ENCODE measurements at places on chromosomes 11 and 22.
A peak's percentile ranks its signal among the peaks of the same experiment; 100 is the strongest.

GRCh38 chr11:28924004-28924403, 815.8 kb downstream of the METTL15 start:
- DNase-seq: no peak

DNA sequence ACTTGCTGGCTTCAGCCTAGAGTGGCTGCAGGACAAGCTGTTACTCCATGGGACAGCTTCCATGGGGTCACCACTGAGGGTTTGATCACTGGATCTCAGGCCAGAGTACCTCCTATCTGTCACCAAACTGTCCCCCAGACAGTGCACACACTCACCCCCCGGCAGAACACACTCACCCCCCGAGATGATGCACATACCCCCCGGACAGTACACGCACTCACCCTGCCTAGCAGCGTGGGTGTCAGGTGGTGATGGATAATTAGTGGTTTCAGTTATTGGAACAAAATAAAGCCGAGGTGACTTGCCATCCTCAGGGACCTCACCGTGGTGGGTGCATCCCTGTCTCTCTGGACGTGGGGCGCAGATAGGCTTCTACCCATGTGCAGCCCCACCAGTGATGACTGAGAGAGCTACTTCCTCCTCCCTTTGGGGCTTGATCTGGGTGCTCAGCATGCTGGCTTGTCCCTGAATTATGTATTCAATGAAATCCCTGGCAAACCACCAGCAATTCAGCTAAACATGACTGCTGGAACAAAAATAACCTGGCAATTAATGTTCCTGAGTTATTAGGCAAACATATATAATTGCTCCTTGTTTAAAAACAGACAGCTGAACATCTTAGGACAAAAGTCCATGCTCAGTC, 18.9 kb downstream of the TANGO2 start:
- no peak for DNase-seq

GRCh38 chr11:128548649-128549255, 38.6 kb downstream of the ETS1 start:
- DNase-seq: no peak

DNA sequence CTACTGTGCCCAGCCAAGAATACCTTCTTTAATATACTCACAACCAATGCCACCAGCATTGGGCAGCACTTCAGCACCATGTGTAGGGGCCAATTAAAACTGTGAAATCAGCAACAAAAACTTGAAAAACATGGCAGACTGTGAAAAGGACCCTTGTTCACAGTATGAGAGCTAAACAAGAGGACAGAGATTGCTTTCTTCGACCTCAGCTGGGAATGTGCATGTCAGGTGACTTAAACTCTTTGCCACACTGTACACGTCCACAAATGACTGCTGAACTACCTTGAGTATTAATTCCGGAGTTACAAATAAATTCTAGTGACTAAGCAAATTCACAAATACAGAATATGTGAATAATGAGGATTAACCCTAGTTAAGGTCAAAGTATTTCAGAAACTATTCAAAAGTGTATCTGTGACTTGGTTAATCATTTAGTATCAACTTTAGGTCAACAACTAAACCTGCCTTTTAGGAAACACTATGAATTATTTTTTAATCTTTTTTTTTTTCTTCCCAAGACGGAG, 33.0 kb downstream of the DDX6 start:
- no peak for DNase-seq

GRCh38 chr22:29524442-29525191, 28.9 kb downstream of the THOC5 start:
- DNase-seq: peak; percentile 56

DNA sequence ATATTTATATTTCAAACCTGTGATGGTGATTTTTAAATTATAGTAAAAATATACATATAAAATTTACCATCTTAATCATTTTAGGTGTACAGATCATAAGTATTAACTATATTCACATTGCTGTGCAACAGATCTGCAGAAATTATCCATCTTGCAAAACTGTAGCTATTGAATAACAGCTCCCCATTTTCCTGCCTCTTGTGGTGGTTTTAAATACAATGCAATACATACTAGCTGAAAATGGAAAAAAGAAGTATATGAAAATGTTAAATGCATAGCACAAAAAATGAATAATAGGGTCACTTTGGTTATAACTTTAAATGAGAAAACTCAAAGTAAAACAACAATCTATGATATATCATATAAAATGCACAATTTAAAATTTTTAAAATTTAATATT, 130.9 kb upstream of the VPREB1 start:
- DNase-seq: no peak

- no peak for DNase-seq
Observed at GRCh38 chr11:12280199-12280837, 97.1 kb upstream of the PARVA start.

DNA sequence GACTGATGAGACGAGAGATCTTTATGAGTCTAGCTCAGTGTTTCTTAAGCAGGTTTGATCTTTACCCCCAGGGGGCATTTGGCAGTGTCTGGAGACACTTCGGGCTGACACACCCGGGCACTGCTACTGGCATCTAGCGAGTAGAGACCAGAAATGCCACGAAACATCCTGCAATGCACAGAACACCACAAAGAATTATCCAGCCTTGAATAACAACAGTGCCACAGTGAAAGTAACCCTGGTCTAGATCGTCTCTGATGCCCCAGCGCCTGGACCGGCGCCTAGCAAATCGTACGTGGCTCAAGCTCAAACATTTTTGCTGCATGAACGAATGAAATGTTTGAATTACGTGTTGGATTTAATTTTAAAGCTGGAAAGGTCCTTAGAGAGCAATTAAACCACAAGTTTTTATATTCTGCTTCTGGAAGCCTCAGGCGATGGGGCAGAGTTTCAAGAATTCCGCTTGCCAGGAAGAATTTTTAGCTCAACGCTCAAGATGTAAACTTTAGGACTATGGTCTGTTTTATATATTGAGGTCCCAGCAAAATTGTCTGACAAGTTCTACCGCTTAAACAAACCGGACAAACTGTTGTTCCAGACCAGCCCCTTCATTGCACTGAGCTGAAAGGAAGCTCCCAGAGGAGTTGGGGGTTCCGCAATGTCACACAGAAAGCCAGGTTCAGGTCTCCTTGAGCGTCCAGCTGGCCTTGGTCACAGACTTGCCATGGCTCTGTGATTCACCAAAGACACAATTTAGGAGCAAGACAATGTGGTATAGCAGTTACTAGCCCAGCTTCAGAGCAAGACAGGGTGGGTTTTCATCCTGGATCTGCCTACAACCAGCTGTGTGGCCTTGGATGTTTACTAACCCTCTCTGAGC, 44.2 kb upstream of the SMTN start:
- DNase-seq: no peak

DNA sequence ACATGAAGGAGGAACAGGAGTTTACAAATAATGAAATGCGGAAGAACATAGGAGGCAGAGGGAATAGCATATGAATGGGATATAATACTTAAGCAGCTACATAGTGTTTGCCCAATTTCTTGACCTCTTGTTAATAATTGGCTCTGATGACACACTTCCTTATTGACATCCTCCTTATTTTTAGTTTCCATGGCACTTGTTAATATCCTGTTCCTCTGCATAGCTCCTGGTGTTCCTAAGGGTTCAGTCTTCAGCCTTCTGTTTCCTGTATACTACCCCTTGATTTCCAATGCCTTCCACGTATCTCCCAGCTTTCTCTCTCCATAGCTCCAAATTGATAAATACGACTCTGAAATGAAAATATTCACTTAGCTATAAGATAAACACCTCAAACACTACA, 663.8 kb upstream of the API5 start:
- DNase-seq: no peak

GRCh38 chr11:69934861-69935494, 115.8 kb upstream of the FGF3 start:
- DNase-seq: no peak

DNA sequence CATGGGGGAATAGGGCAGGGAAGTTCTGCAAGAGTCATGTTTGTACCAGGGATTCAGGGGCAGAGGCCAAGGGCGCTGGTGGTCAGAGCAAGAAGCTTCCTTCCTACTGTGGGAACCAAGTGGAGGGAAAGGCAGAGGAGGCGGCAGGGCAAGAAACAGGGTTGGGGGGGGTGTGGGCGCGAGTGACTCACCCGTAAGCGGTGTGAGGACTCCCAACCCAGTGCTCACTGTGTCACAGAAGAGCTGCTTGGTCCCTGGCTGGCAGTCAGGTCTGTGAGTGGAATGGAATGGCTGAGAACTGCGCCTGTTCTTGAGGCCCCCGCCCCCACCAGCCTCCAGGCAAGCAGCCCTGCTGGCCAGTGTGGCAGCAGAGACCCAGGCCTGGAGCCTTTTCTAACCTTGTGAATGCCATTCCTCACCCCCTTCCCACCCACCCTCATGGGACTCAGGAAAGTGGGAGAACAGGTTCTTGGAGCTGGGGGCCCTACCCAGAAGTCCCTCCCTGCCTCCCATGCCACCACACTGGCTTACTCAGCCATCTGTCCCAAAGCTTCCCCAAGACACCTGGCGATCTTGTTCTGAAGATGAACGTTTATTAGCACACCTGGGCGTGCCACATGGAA, 4.7 kb downstream of the LRRC10B start:
- DNase-seq: no peak

GRCh38 chr11:123100379-123101085, 38.6 kb upstream of the HSPA8 start:
- no peak for DNase-seq

GRCh38 chr11:64729851-64730382, 6.9 kb upstream of the NRXN2 start:
- peak; percentile 85 for DNase-seq

- DNase-seq: no peak
Observed at GRCh38 chr11:88194990-88195389, 19.7 kb upstream of the RAB38 start.

- no peak for DNase-seq
Observed at GRCh38 chr11:131754671-131755070, 384.3 kb downstream of the NTM start.

GRCh38 chr22:28819253-28820096, 19.1 kb upstream of the XBP1 start:
- DNase-seq: no peak

DNA sequence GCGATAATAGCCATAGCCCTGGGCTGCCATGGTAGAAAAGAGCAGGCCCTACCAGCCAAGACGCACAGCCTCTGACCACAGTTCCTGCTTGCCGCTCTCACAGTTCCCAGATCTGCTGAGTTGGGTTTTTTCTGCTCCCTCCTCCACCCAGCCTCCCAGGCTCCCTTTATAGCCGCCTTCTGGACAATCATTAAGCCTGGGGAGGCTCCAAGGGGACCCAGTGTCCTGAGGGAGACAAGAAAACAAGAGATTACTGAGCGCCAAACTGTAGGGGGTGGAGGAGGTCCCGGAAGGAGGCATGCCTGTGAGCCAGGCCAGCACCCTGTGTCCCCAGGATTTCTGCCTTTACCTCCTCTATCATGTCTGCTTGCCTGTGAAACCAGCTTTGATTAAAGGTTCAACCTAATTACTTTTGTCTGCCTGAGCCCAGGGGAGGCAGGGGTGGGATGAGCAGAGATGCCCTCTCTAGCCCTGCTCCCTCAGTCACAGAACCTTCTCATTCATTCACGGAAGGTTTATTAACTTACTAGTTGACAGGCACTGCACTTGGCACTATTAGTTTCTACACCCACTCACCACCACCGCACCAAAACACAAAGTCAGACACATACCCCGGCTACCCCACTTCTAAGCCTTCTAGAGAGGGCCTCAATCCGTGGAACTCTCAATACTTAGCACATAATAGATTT, 1.2 kb downstream of the SLC37A4 start:
- peak; percentile 34 for DNase-seq

DNA sequence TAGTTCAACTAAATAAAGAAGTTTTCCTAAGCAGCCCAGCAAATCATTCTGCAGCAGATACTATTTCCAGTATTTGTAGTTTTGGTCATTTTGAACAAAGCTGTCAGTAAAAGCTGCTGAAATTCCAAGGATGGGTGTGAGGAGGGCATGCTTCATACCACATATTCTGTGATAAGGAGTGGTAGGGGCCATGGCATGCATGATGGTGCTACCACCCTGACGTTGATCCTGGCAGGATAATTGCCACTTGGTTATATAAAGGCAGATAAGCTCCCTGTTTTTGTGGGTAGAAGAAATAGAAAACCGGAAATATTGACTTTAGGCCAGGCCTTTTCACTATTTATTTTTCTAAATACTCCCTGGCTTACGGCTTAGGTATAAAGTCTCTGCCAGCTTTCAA, 33.1 kb upstream of the L3MBTL2 start:
- DNase-seq: no peak

GRCh38 chr22:30866216-30866615, 102.4 kb downstream of the MORC2 start:
- no peak for DNase-seq

- DNase-seq: no peak
Observed at GRCh38 chr11:65644837-65645236, 6.9 kb downstream of the SIPA1 start.

DNA sequence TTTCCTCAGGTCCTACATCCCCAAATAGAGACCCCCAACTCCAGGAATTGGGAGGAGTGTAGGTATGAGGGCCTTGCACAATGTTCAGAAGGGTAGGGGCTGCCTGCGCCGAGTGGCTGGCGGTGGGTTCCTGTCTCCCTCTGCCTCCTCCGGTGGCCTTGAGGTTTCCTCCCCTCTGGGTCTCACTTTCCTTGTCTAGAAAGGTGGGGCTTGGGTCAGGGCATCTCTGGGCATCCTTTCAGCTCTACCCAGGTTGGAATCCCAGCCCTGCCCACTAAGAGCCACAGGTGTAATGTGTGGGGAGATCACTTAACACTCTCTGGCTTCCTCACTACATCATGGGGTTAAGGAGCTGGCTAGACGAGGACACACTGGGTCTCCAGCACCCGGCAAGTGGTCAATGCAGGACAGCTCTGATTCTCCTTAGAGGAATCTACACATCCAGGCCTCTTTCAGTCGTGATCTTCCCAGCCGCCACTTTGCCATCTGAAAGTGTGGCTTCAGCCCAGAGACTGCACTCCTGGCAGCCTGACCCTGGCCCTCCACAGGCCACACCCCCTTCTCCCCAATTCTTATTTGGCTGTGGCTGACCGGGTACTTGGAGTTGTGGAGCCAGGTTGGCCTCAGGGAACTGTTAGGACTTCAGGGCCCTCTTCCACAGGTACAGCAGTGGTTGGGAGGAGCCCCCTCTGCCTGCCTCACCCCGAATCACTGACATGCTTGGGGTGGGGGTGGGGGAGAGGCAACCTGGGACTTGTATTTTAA, 22.1 kb downstream of the PRDM11 start:
- no peak for DNase-seq

Data from HEK293T (cell line).